ENCODE measurements at places on chromosomes 3 and 15. TPM values are rescaled to one million over a fixed set of nuclear protein-coding genes. Genes with fewer than 3 reads are reported as not detected.

- no peak for DNase-seq
These were observed 141.7 kb downstream of the WDR76 start for GRCh38 chr15:43968551-43968950.

DNA sequence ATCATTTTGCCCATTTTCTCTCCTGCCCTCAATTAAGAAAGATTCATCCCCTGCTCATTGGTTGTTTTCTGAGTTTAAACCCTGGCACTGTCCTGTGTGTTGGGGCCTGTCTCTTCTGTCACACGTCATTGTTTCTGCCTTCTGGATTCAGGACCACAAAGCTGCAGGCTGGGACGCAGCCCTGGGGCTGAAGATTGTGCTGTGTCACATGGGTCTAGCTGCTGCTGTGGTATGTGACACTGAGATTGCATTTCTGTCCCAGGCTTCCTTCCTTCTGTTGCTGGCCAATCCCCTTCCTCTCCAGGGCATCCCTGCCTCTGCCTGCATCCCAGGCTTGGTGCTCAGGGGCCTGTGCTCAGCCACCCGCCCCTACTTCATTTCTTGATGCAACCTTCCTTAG, 28.9 kb downstream of the INSYN1 start:
- DNase-seq = no peak

- no peak for DNase-seq
These were observed 133.3 kb downstream of the CMSS1 start for GRCh38 chr3:99950921-99951320.

GRCh38 chr15:33100314-33100713, 94.2 kb downstream of the FMN1 start:
- no peak for DNase-seq

GRCh38 chr15:75928680-75929608, 25.3 kb downstream of the FBXO22 start:
- DNase-seq = peak; percentile 25

- DNase-seq = peak; percentile 1
These were observed 4.4 kb downstream of the PRSS50 start for GRCh38 chr3:46713050-46713897.

The GCNT3 gene
- 117 TPM for total RNA-seq

The PARL gene
- total RNA-seq = 55.4 TPM

The AP3B2 gene
- 36.8 TPM for total RNA-seq

The TNFAIP8L3 gene
- total RNA-seq = 8.6 TPM

Measured in transverse colon (tissue), 4 donors.